ENCODE measurements at places on chromosomes 11 and 22.

DNA sequence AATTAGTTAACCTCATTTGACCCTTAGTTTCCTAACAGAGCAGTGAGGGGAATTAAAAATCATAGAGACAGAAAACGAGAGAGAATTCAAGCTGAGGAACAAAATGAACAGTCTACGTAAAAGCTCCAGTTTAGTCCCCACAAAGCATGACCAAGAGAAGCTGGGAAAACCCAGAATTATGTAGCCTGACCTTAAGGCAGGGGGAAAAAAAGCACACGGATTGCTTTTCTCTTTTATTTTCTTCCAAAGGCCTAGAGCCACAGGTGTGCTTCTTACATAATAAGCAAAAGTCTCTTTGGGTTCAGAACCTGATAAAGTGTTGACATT is 514 bp upstream of the AMBRA1 start:
- no peak for DNase-seq

DNA sequence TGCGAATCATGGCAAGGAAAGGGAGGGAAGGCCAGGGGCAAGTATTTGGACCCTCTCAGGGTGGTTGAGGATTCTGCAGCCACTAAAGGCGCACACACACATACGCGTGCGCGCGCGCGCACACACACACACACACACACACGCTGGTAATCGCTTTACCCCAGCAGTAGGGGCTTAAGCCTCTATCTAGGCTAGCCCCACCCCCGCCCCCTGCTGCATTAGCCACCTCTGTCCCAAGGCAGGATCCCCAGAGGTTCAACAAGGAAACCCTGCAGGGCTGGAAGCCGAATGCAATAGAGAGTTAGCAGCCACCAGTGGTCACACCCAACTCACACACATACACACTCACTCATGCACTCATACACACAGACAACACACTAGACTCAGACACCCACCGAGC is 28.6 kb upstream of the ELFN2 start:
- no peak for DNase-seq

DNA sequence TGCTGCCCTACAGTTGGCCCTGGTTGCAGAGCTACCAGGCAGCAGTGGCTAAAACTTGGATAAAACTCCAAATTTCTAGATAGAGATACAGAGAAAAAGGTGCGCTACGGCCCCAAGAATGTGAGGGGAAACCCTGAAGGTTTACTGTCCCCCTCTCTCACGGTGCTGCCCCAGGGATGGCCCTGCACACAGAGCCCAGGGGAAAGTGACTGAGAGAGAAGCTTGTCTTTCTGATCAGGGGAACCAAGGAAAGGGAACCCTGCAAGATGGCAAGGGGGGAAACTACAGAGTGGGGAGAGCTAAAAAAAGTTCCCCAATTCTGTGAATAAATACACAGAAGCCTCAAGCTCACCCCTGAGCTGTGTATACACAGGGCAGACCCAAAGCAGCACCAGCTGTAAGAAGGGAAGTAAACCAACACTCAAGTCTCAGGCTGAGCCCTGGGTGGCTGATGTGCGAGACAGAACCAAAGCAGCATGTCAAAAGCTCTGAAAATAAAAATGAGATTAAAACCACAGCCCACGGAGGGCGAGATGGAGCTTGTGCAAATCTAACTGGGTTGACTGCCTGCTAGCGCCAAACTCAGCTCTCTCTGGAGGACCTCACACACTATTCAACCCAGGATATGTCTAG is 22.1 kb downstream of the GNB1L start:
- DNase-seq, result no peak

GRCh38 chr22:41620589-41621098 is at the start of gene DESI1:
Gene DESI1, minus strand, starts transcription at chr22:41621043. Its CDS starts 204 bp downstream, at chr22:41620839.
- DNase-seq, result no peak

DNA sequence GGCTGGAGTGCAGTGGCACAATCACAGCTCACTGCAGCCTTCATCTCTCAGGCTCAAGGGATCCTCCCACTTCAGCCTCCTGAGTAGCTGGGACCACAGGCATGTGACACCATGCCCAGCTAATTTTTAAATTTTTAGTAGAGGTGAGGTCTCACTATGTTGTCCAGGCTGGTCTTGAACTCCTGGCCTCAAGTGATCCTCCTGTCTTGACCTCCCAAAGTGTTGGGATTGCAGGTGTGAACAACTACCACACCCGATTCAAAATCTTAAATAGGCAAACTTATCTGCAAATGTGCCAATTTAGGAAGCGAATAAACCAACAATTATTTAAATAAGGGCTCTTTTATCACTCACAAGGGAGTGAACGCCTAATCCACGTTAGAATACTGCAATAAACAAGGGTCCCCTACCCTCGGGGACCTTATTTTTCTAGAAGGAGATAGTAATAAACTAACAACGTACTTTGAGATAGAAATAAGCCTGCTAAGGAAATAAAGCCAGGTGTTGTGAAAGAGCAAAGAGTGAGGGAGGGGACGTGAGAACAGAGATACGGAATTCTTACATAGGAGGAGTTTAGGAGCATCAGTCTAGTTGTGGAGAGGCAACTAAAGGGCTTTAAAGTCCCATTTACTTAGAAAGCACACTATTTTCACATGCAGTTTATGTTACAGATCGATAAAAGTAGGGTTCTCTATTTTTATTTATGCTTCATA is 3.0 kb upstream of the WEE1 start:
- no peak for DNase-seq

DNA sequence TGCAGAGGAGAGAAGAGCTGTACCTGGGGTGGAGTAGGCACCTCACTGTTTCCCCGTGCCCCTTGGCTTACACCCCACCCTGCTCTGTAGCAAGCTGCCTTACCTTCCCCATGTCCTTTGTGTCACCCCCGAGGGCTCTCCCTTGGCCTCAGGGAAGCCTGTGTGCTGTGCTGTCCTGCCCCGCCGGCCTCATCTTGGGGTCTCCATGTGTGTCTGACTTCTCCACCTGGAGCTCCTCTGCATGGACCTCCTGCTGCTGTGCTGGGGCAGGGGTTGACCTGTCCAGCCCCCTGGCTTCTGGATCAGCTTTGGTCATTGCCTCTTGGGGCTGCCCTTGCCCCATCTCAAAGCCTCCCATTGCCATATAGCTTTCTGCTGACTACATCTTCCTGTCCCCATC is 59.8 kb downstream of the OSBP2 start:
- no peak for DNase-seq

GRCh38 chr11:47183969-47184368 is 2.3 kb downstream of the PACSIN3 start:
- no peak for DNase-seq

- DNase-seq, result no peak
Observed at GRCh38 chr22:39470451-39471291, 13.9 kb downstream of the MGAT3 start.

DNA sequence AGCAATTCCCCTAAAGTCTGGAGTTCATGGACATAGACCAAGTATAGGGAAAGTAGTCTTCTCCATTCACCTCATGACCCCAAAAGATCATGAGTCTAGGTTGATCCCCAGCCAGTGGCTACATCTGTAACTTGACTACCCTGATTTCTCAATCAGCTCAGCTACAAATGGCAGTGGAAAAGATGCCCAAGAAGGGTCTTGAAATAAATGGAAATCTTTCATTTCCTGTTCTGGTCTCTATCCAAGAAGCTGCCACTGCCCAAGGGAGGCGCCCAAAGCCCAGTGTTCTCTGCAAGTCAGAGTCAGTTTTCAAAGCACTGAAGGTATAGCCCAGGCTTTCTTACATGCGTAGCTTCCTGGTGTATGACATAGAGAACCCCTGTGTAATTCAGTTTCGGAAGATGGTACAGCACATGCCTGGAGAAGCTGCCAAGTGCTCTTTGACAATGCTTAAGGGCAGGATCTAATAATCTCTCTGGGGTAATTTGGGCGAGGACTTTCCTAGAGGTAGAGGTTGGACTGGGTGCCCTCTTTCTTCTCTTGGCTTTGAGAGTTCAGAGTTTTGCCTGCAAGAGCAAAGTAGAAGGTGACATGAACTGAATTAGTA is 101.1 kb downstream of the ADAMTS15 start:
- DNase-seq, result no peak

GRCh38 chr11:102110761-102111010 is 439 bp downstream of the YAP1 start:
- DNase-seq, result no peak

- DNase-seq, result no peak
Observed at GRCh38 chr22:48310289-48310688, 1517.4 kb downstream of the BRD1 start.

- DNase-seq, result no peak
Observed at GRCh38 chr22:44406341-44407170, 91.5 kb downstream of the RTL6 start.

GRCh38 chr22:43400449-43400848 is 11.4 kb upstream of the MPPED1 start:
- no peak for DNase-seq

- no peak for DNase-seq
Observed at GRCh38 chr11:94513091-94513490, 830 bp downstream of the C11orf97 start.

- DNase-seq, result no peak
Observed at GRCh38 chr11:19939415-19939929, 220.8 kb downstream of the DBX1 start.

- DNase-seq, result no peak
Observed at GRCh38 chr11:114200351-114201133, 95.7 kb upstream of the NNMT start.

DNA sequence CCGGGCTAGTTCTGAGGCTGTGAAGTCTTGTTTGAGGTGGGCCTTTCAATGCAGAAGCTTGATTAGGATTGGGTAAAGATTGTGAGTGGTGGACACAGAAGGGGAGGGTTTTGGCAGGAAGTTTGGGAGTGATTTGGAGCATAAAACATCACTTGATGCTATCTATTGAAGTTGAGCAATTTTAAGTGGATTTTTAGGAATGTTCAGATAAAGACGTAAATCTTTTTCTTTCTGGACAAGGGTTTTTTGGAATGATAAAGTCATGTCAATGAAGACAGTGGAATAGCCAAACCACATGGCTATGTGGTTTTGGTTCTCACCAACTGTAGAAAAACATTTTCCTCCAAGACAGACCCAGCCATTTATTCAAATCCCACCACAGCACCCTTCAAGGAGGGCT is 111.2 kb upstream of the SNX19 start:
- no peak for DNase-seq

DNA sequence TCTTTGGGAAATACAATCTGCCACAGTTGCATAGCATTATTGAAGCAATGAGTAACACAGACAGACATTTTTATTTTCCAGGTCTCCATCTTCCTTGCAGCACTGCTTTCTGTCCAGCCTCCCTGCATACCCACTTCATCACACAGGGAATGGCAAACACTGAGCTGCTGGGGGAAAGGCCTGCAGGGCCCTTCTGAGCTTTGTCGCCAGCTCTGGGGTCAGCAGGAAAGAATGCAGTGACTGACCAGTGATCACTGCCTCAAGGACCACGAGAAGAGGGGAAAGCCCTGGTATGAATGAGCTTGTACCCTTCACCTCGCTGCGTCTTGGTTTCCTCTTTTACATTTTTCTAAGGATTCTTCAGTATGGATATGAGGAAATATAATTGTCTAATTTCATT is 21.3 kb upstream of the MICAL2 start:
- no peak for DNase-seq

- no peak for DNase-seq
Observed at GRCh38 chr22:44944883-44945601, 64.8 kb downstream of the PHF21B start.

GRCh38 chr11:65555693-65556231 is 2.4 kb downstream of the LTBP3 start:
- DNase-seq, result no peak

DNA sequence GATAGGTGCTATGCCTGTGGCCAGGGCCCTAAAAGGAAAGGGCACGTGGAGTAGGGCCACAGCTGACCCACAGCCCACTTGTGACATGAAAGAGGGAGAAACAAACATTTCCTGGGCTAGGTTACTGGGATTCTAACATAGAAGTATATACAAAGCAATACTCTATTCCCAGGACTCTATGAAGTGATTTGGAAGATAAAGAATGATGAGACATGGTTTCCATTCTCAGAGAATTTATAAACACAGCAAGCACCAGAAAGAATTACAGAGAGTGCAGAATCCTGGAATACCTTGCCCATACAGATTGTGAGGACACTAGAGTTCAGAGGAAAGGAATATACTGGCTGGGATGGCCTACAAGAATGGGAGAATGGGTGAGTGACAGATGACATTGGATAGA is 86.4 kb downstream of the KIRREL3 start:
- no peak for DNase-seq

- no peak for DNase-seq
Observed at GRCh38 chr11:116364348-116364747, 408.4 kb downstream of the BUD13 start.

DNA sequence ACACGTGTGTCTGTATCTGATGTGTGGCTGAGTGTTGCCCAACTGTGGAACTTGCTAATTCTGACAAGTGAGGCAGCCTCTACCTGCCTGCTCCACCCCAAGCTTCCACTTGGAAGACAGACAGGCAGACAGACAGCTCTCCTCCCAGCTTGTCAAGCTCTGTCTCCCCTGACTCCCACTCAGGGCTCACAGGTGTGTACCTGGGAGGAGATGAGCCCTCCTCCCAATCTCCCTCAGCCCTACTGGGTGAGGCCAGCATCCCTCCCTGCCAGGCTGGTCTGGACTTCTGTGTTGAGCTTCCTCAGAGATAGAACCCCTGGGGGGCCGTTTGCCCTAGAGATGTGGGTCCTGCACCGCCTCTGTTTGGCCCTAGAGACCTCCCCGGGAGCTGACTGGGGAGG is 1.0 kb upstream of the CHRM1 start:
- no peak for DNase-seq

- DNase-seq, result peak; percentile 43
Observed at GRCh38 chr11:64334764-64335735, 5.0 kb upstream of the CCDC88B start.

- no peak for DNase-seq
Observed at GRCh38 chr11:75350743-75351540, 519 bp downstream of the ARRB1 start.

DNA sequence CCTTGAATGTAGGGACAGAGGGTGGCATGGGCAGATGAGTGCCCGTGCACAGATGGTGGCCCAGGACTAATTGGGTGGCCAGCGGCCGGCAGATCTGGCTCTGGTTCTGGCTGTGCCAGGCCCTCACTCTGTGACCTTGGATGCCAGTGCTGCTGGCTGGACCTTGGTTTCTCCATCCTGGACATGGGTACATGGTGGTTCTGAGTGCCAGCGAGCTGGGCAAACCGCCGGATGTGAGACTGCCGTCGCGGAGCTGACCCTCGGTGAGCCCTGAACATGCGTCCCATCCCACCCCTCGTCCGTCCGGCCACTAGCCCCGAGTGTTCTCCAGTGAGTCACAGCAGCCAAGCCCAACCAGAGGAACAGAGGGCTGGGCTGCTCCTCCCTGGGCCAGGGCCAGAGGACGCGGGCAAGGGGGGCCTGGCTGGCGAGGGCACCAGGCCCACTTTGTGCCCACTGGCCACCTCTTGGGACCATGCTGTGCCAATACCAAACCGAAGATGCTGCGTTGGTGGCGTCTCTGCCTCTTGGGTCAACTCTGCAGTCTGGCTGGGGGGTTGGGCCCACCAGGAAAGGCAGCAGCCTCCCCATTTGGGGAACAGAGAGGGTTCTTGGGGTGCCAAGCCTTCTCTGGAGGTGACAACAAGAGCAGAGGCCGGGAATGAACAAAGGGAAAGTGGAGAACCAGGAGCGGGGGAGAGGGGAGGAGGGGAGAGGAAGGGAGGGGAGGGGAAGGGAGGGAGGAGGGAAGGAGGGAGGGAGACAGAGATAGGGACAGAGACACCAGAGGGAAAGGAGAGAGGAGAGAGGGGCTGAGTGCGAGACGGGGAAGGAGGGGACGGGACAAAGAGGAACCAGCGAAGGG is 10.7 kb downstream of the LSP1 start:
- DNase-seq, result no peak
